Pancreas (tissue), 10 donors: ENCODE measurements at places on chromosomes 7 and 10.

DNA sequence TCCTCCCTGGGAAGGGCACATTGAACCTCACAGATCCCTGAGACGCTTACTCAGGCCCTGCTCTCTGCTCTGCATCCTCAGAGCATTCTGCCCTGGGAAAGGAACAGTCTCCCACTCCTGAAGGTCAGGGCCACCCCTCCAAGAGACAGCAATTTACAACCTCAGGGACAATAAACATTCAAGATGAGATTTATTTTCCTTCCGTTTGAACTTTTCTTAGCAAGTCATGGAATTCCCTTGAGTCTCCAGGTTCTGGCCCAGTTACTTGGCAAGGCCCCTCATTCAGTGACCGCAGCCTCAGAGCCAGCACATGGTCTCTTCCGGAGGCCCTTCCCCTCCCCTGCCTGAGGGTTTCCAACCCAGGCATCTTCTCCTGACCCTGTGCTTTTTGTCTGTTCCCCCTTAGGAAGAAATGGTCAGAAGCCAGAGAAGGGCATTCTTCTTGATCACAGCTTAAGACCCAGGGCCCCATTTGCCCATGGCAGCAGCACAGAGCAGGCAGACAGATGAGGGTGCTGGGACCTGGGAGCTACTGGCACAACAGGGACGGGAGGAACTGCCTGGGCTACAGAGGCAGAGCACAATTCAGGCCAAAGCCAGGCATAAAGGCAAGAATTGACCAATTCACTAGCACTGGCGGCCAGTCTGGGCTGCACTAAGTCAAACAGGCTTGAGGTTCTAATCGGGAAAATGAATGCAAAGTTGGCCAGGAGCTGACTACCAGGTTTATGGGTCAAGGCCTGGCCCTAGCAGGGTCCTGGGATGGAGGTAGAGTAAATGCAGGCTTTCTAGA is 56.7 kb downstream of the VSTM4 start:
- DNase-seq: no peak

GRCh38 chr7:1210979-1211608 is 21.6 kb upstream of the UNCX start:
- no peak for DNase-seq

DNA sequence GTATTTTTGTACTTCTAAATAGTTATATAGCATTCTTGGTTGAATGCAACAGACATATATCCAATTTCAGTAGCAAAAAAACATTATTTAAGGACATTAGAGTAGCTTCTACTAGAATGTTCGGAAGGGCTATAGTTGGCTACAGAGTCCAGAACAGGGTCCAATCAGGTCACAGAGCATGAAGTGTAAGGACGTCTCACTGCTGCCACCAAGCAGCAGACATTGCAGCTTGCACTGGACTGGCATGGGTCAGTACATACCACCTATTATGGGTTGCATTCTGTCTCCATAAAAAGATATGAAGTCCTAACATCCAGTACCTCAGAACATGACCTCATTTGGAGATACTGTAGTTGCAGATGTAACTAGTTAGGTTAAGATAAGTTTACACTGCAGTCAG is 87.3 kb downstream of the LHFPL3 start:
- no peak for DNase-seq

- DNase-seq: no peak
These were observed 38.6 kb downstream of the IL6 start for GRCh38 chr7:22765609-22766008.

GRCh38 chr10:121459622-121460453 is 138.4 kb downstream of the FGFR2 start:
- DNase-seq: no peak

- DNase-seq: no peak
These were observed 215.8 kb downstream of the MAD1L1 start for GRCh38 chr7:2016761-2017480.

- DNase-seq: no peak
These were observed 24.1 kb downstream of the WDR86 start for GRCh38 chr7:151385626-151386300.
